ENCODE measurements at places on chromosomes 1 and 21.

DNA sequence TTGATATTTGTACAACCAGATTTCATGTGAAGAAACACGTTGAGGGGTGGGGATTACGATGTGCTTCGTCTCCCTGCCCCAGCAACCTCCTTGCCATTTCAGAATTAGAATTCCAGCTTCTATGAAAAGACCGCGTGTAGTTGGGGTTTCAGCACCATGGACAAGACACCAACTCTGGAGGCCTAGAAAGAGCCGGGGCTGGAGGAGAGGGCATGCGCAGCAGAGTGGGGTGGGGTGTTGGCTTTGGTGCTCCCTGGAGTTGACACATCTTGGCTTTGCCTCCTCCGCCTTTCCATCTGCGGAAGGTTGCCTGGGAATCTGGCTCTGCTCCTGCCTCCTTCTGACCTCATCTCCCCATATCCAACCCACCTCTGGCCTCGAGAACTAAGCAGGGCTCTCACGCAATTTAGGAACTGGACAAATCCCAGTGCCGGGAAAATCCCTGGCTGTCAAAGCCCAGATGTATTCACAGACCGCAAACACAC is 11.8 kb downstream of the HTR6 start:
- no peak for DNase-seq

DNA sequence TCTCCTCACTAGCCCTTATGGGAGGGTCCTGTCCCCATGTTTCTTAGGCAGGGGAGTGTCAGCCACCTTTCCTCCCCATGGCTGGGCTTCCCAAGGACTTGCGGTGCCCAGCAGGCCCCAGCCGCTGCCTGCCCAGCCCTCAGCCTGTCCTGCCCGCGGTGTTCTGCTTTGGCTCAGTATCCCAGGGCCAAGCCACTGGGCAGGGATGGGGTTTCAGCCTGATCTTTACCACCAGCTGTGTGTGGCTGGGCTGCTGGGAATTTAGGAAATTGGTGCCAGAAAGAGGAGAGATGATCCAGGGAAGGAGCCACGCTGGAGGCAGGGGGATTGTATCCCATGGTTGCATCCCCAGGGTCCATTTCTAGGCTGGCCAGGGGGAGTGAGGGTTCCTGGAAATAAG is 6.9 kb upstream of the IGFN1 start:
- no peak for DNase-seq

DNA sequence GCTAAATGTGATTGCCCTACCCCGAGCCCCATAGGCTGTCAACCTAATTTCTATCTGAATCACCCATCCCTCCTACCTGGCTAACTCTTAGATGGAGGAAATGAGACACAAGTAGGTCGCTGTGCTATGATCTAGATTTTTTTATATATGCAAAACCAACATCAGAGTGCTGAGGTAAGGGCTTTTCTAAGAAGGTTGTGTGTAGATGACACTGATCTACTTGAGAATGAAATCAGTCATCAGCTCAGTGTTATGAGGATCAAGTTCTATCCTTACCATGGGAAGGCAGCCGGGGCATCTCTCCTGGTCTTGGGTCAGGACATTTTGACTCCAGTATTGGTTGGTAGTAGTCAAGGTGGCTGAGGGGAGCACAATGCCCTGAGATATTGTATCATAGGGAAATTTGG is 23.6 kb downstream of the SLAMF1 start:
- no peak for DNase-seq

DNA sequence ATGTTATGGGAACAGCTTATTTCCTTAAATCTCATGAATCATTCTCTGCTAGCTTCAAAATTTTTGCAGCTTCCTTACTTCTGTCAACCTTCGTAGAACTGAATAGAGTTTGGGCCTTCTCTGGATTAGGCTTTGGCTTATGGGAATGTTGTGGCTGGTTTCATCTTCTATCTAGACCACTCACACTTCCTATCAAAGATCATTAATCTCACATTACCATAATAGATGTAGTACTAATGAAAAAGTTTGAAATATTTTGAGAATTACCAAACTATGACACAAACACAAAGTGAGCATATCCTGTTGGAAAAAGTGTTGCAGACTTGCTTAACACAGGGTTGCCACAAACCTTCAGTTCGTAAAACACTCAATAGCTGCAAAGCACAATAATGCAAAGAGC is 30.3 kb downstream of the ASPM start:
- no peak for DNase-seq

- DNase-seq, result no peak
Observed at GRCh38 chr21:30880914-30881313, 466 bp downstream of the KRTAP11-1 start.

DNA sequence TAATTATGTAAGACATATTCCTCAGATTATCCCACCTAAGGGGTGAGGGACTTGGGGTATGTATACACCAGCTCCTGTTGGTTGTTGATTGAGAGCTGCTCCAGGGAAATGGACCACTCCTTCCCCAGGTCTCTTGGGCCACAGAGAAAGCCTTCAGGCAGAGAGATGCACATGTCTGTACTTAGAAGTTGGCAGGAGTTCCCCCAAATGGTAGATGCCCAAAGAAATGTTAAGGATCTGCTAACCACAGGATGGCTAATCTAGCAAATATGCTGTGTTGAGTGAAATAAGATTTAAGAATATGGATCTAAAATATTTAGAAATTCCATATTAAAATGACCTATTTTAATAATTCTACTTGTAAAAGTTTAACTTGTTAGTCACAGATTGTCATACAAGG is 100.8 kb upstream of the DNAH14 start:
- DNase-seq, result no peak

- no peak for DNase-seq
Observed at GRCh38 chr1:21594935-21595897, 73.9 kb downstream of the RAP1GAP start.

GRCh38 chr21:17351766-17352165 is 161.1 kb upstream of the CXADR start:
- DNase-seq, result no peak

GRCh38 chr1:206468571-206468970 is 1.7 kb upstream of the IKBKE start:
- no peak for DNase-seq

- DNase-seq, result peak; percentile 8
Observed at GRCh38 chr1:41728403-41729202, 190.1 kb downstream of the HIVEP3 start.

- no peak for DNase-seq
Observed at GRCh38 chr1:183487674-183488442, 15.6 kb downstream of the SMG7 start.

GRCh38 chr1:157691285-157691920 is 9.2 kb downstream of the FCRL3 start:
- no peak for DNase-seq

- DNase-seq, result no peak
Observed at GRCh38 chr21:31667132-31667531, 7.6 kb downstream of the SOD1 start.

GRCh38 chr1:229058111-229058561 is 212.8 kb upstream of the RAB4A start:
- peak; percentile 7 for DNase-seq

- no peak for DNase-seq
Observed at GRCh38 chr1:211280910-211281309, 21.7 kb downstream of the RCOR3 start.

DNA sequence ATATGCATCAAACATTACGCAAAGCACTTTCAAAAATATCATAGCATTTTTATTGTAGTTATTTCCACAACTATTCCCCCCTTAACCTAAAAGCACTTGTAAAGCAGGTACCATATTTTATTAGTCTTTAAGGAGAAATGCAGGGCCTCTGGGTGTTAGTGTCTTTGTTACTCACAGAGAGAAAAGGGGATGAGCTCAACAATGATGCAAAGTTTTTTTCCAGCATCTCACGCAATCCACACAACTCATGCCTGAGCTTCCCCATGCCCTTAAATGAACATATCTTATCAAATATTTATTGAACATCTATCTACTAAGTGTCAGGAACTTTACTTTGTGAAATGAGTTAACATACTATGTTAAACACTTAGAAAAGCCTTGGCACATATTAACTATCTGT is 50.6 kb downstream of the BEND5 start:
- DNase-seq, result no peak

GRCh38 chr1:79353224-79353623 is 346.7 kb upstream of the ADGRL4 start:
- no peak for DNase-seq

- no peak for DNase-seq
Observed at GRCh38 chr1:75677443-75677842, 47.1 kb upstream of the ACADM start.

- DNase-seq, result no peak
Observed at GRCh38 chr1:108639899-108640560, 20.9 kb downstream of the HENMT1 start.

GRCh38 chr1:204072931-204073836 is at the start of gene SOX13:
Gene SOX13, plus strand, starts transcription at chr1:204073115. Its CDS starts 39,801 bp downstream, at chr1:204112916.
- no peak for DNase-seq

- DNase-seq, result no peak
Observed at GRCh38 chr1:203197625-203198024, 11.1 kb upstream of the CHI3L1 start.

DNA sequence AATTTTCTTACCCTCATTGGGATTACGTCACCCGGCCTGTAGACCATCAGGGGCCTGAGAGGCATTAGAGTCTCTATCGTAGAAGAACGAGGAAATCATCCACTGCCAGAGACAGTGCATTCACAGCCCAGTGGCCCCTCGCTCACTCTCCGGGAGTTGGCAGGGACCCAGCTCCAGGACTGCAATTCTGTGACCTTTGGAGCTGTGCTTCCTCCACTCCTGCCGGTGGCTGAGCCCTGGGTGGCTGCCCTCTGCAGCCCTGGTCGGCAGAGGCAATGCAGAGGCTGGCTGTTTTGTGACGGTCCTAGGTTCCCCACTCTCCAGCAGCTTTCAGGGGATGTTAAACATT is 12.7 kb downstream of the SLC37A1 start:
- DNase-seq, result no peak

GRCh38 chr1:224377676-224378006 is 21.0 kb downstream of the CNIH4 start:
- no peak for DNase-seq

DNA sequence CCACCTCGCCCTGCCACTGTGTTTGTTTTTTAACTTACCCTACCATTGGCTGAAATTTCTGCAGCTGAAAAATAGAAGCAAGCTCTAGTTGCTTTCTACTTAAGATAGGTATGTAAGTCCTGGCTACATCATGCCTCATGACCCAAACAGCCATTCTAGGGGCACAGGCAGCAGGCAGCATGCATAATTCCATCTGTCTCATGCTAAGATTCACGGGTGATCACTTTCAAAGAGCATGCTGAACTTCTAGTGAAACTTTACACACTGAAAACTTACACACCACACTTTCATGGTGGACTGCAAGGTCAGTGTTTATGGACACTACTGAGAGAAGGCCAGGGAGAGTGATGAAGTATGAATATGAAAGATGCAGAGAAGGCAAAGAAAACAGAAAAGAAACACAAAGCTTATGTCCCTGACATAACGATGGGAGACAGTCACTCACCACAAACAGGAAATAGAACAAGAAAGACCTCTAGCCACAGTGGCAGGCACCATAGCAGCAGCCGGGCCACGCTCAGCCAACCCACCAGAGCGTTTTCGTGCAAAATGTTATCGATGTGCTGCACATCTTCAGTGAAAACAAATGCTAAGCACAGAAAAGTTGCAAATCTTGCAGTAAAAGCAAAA is 102.3 kb upstream of the TIAM1 start:
- DNase-seq, result peak; percentile 10

DNA sequence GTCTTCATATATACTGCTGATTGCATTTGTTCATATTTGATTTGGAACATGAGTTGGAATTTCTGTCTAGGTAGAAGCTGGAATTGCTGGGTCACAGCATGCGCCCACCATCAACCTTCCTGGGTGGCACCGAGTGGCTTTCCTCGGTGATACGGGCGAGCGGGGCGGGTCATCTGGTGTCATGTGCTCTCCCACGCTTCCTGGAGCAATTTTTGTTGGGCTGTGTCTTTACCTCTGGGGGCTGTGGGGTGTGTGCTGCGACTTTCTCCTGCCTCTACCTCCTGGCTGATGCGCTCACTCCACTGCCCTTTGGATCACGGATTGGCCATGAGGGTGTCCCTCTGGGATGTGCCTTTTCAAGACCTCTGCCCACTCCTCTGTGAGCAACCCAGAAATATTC is 108.7 kb upstream of the COL6A1 start:
- DNase-seq, result no peak

- DNase-seq, result no peak
Observed at GRCh38 chr1:151311589-151312331, 15.5 kb downstream of the PI4KB start.

DNA sequence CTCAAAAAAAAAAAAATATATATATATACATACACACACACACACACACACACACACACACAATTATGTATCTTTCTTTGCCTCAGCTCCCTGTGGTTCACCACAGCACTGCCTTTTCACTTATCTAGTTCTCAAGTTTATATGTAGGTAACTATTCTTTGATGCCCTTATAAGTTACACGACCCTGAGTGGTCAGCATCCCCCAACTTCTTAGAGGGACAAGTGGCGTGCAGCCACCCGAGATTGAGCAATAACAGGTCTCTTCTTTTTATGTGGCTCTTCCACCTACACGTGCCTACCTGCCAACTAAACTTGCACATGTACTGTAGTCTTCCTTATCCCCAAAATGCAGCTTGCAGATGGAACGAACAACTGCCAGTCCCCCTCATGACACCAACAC is 120.8 kb downstream of the GABPA start:
- no peak for DNase-seq

DNA sequence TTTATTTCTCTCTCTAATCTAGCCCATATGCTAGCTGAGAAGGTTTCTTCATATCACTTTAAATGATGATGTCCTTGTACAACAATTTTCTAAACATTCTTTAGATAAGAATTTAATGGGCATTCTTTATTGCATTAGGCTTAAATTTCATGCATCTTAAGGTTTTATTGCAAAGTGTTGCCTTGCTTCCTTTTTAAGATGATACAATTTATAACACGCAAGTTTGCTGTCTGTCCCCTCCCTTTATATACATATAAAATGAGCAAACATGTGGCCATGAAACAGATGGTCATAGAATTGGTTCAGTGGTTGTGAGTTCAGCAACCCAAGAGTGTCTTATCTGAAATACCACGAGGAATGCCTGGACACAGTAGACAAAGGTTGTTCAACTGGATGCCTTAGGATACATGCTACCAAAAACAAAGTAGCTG is 12.1 kb downstream of the NBPF3 start:
- DNase-seq, result no peak

GRCh38 chr1:88695781-88696180 is 11.7 kb downstream of the PKN2 start:
- no peak for DNase-seq

DNA sequence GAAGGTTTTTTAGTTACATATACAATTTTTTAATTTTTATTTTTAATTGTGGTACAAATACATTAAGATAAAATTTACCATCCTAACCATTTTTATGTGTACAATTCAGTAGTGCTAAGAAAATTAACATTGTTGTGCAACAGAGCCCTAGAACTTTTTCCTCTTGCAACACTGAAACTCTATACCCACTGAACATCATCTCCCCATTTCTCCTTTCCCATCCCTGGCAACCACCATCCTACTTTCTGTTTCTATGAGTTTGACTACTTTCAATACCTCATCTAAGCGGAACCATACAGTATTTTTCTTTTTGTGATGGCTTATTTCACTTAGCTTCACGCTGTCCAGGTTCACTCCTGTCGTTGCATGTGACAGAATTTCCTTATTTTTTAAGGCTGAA is 54.1 kb downstream of the PALMD start:
- DNase-seq, result no peak

Measured in activated T-helper 1 cell treated with anti-CD3 and anti-CD28 coated beads, Interleukin-2, amount 50 U/mL, for 16 hours (primary cell).